Activated CD4-positive, alpha-beta memory T cell treated with anti-CD3 and anti-CD28 coated beads for 36 hours (primary cell): ENCODE measurements at places on chromosomes 2 and 18. TPM values are rescaled to one million over a fixed set of nuclear protein-coding genes. Genes with fewer than 3 reads are reported as not detected.

The ZSWIM2 gene
- total RNA-seq = not detected

The ANKRD53 gene
- total RNA-seq = not detected

The CNGA3 gene
- total RNA-seq = not detected

The IL1RL1 gene
- 1.3 TPM for total RNA-seq

The DYNAP gene
- not detected for total RNA-seq

The MSTN gene
- not detected for total RNA-seq

The EML4 gene
- total RNA-seq = 67.4 TPM

The PKDCC gene
- not detected for total RNA-seq

The NEU4 gene
- 0.31 TPM for total RNA-seq

The DNAJC27 gene
- total RNA-seq = 6.9 TPM

The C2orf49 gene
- 16.9 TPM for total RNA-seq

The INPP5D gene
- 54.9 TPM for total RNA-seq

The LIMS2 gene
- 13.1 TPM for total RNA-seq

The SULT1C2 gene
- total RNA-seq = not detected

- DNase-seq = no peak
- H3K36me3 ChIP-seq = no peaks in the 10 kb centered on the region
- H3K27me3 ChIP-seq = no peaks in the 10 kb centered on the region
- H3K27ac ChIP-seq = no peak overlapping the region
- H3K4me3 ChIP-seq = no peak overlapping the region
These were observed 3.5 kb downstream of the EHD3 start for GRCh38 chr2:31237348-31238017.

DNA sequence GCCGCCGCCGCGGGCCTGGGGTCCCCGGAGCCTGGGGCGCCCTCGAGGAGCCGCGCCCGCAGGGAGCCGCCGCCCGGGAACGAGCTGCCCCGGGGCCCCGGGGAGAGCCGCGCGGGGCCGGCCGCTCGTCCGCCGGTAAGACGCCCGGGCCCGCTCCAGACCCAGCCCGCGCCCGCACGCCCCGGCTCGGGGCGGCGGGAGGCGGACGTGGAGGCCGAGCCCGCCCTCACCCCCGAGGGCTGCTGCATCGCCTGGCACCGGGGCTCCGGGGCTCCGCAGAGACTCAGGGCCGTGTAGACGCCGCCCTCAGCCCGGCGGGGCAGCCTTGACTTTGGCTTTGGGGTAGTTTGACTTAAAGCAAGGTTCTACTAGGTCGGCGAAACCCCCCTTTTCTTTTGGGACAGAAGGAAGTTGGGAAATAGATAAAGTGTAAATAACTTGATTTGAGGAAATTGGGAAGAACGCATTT is 335 bp downstream of the ERFE start:
- no peaks in the 10 kb centered on the region for H3K36me3 ChIP-seq
- H3K4me3 ChIP-seq = peak overlapping the region; percentile 56
- H3K27ac ChIP-seq = no peak overlapping the region
- H3K4me1 ChIP-seq = peaks cover 6% of the 10 kb centered on the region
- peaks cover 14% of the 10 kb centered on the region for H3K27me3 ChIP-seq

GRCh38 chr2:172937884-172938712 is 137.5 kb upstream of the MAP3K20 start:
- no peak overlapping the region for H3K4me3 ChIP-seq
- H3K36me3 ChIP-seq = no peaks in the 10 kb centered on the region
- H3K27me3 ChIP-seq = peaks cover 5% of the 10 kb centered on the region
- no peaks in the 10 kb centered on the region for H3K4me1 ChIP-seq

- no peak for DNase-seq
- H3K36me3 ChIP-seq = no peaks in the 10 kb centered on the region
- H3K27me3 ChIP-seq = no peaks in the 10 kb centered on the region
- no peak overlapping the region for H3K4me3 ChIP-seq
- H3K4me1 ChIP-seq = no peaks in the 10 kb centered on the region
These were observed 94.7 kb upstream of the RPE start for GRCh38 chr2:209907746-209908145.

- H3K4me1 ChIP-seq = no peaks in the 10 kb centered on the region
- no peak overlapping the region for H3K4me3 ChIP-seq
- no peak for DNase-seq
- no peaks in the 10 kb centered on the region for H3K27me3 ChIP-seq
- H3K27ac ChIP-seq = no peak overlapping the region
These were observed 1933.6 kb upstream of the LRRTM1 start for GRCh38 chr2:82237994-82238662.

GRCh38 chr2:236415684-236416444 is 151.7 kb upstream of the ASB18 start:
- no peak overlapping the region for H3K27ac ChIP-seq
- H3K27me3 ChIP-seq = peaks cover 12% of the 10 kb centered on the region
- H3K36me3 ChIP-seq = no peaks in the 10 kb centered on the region
- H3K4me3 ChIP-seq = no peak overlapping the region
- DNase-seq = no peak

DNA sequence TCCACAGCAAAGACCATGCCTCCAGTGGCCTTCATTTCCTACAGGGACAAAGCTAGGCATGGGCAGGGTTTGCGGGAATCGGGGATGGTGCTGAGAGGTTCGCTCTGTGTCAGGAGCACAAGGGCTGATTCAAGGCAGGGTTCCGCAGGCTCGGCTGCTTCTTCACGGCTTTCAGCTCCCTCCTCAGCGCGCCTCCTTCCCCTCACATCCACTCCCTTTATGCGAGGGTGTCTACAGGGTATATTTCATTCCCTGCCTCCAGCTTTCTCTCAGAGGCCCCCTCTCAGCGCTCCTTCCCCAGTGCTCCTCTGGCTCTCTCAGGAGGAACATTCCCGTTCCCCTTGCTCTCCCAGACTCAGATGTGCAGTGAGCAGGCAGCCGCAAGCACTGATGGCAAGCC is 78.7 kb upstream of the ASB18 start:
- H3K4me1 ChIP-seq = no peaks in the 10 kb centered on the region
- H3K4me3 ChIP-seq = no peak overlapping the region
- no peak for DNase-seq
- no peaks in the 10 kb centered on the region for H3K36me3 ChIP-seq

GRCh38 chr2:35033748-35034147 is 1321.8 kb upstream of the CRIM1 start:
- DNase-seq = no peak

DNA sequence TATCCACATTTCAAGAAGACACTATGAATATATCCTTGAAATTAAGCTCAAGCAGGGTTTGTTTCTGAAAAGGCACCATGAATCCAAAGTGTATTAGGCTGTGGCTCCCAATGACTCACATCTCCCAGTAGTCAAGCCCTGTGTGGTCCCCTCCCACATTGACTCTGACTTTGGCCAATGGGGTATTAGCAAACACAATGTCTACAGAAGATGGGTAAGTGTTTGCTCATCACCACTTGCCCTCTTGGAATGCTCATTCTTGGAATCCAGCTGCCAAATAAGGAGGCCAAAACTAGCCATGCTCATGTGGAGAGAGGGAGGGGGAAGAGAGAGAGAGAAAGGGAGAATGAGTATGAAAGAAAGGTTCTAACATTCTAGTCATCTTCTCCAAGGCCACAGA is 490.0 kb downstream of the TXNL1 start:
- no peak for DNase-seq
- H3K27ac ChIP-seq = no peak overlapping the region
- H3K4me3 ChIP-seq = no peak overlapping the region
- H3K27me3 ChIP-seq = no peaks in the 10 kb centered on the region

GRCh38 chr2:207153266-207153975 is 12.3 kb downstream of the KLF7 start:
- no peak for DNase-seq
- H3K27ac ChIP-seq = no peak overlapping the region

GRCh38 chr18:52242711-52243110 is 97.3 kb upstream of the DCC start:
- no peak for DNase-seq
- H3K4me3 ChIP-seq = no peak overlapping the region
- H3K27me3 ChIP-seq = no peaks in the 10 kb centered on the region
- H3K36me3 ChIP-seq = no peaks in the 10 kb centered on the region
- H3K27ac ChIP-seq = no peak overlapping the region

GRCh38 chr18:32373995-32374394 is 96.7 kb downstream of the GAREM1 start:
- no peaks in the 10 kb centered on the region for H3K36me3 ChIP-seq
- DNase-seq = no peak
- no peaks in the 10 kb centered on the region for H3K4me1 ChIP-seq
- no peak overlapping the region for H3K4me3 ChIP-seq
- H3K27me3 ChIP-seq = no peaks in the 10 kb centered on the region

GRCh38 chr2:19532547-19533196 is 174.2 kb upstream of the OSR1 start:
- DNase-seq = no peak
- no peaks in the 10 kb centered on the region for H3K36me3 ChIP-seq
- no peaks in the 10 kb centered on the region for H3K4me1 ChIP-seq
- no peak overlapping the region for H3K4me3 ChIP-seq
- no peak overlapping the region for H3K27ac ChIP-seq

DNA sequence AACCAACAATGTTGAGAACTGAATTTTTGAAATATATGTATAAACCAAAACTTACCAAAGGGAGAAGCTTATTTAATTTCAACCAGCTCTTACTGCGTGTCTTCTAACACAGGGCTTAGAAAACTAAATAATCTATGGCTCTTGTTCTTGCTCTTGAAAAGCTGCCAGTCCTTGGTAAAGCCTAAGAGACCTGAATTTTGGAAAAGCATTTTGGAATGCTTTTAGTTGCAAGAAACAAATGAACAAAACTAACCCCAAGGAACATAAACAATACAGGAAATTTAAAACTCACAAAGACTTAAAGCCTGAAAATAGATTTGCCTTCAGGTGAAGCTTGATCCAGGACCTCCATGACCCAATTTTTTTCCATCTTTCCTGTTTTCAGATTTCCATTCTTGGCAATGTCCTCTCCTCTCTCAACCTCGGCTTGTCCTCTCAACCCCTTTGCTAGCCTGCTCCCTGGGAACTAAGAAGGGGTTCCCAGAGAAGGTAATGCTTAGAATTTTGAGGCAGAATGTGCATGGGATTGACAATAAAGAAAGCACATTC is 169.8 kb upstream of the NCK2 start:
- no peak for DNase-seq
- no peak overlapping the region for H3K4me3 ChIP-seq
- peaks cover 13% of the 10 kb centered on the region for H3K4me1 ChIP-seq

DNA sequence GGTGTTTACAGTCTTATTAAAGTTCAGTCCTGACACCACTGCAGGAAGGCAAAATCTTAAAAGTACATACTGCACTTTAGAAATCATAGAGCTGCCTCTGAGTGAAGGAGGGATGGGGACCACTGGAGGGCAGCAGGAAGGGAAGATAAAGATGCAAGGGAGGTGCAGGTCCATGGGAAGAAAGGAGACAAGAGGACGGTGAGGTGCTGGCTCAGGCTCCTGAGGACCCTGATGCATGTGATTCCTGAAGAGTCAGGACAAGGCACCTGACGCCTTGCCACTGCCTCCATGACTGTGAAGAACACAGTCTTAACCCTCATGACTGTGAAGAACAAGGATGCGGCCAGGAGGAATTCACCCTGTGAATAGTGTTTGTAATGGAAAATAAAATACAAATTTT is 116.2 kb upstream of the NPAS2 start:
- H3K27me3 ChIP-seq = no peaks in the 10 kb centered on the region
- peaks cover 15% of the 10 kb centered on the region for H3K4me1 ChIP-seq
- H3K36me3 ChIP-seq = no peaks in the 10 kb centered on the region
- DNase-seq = no peak
- H3K4me3 ChIP-seq = no peak overlapping the region

DNA sequence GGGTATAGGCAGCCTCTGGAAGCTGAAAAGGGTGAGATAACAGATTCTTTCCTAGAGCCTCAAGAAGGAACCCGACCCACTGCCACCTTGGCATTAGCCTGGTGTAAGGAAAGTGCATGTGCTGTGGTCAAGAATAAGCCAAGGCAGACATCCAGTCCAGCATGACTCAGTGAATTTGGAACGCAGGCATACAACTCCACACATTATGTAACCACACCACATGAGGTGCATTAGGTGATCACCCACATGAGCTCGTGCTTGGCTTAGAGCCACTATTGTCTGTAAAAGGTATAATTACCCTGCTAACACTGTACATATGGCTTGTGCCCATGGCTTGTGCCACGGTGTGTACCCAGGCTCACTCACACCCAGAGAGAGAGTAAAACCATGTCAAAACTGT is 583.7 kb upstream of the HNMT start:
- no peaks in the 10 kb centered on the region for H3K4me1 ChIP-seq
- no peaks in the 10 kb centered on the region for H3K36me3 ChIP-seq
- H3K27me3 ChIP-seq = no peaks in the 10 kb centered on the region

DNA sequence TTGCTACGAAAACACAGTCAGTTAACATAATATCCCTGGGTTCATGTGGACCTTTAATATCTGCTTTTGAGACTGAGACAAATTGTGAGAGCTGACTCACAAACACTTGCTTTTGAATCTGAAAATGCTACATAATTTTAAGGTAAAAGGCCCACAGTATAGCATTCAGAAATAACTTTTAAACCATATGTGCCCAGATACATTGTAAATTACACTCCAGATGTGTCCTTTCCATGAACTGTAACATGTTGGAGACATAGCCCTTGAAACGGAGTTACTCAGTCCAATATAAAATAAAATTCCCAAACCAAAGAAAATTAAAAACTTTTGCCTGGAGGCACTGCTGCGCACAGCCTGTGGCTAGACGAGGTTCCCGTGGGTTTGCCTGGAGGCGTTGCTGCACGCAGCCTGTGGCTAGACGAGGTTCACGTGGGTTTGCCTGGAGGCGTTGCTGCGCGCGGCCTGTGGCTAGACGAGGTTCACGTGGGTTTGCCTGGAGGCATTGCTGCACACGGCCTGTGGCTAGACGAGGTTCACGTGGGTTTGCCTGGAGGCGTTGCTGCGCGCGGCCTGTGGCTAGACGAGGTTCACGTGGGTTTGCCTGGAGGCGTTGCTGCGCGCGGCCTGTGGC is 131.9 kb upstream of the ALKAL2 start:
- DNase-seq = no peak
- H3K4me1 ChIP-seq = no peaks in the 10 kb centered on the region
- no peak overlapping the region for H3K4me3 ChIP-seq
- H3K27ac ChIP-seq = no peak overlapping the region
- no peaks in the 10 kb centered on the region for H3K36me3 ChIP-seq
- H3K27me3 ChIP-seq = peaks cover 6% of the 10 kb centered on the region

- H3K36me3 ChIP-seq = no peaks in the 10 kb centered on the region
- no peak overlapping the region for H3K27ac ChIP-seq
- no peak overlapping the region for H3K4me3 ChIP-seq
- H3K4me1 ChIP-seq = no peaks in the 10 kb centered on the region
These were observed 183.7 kb downstream of the METTL4 start for GRCh38 chr18:2387588-2387987.

GRCh38 chr2:156147594-156148330 is 184.8 kb downstream of the NR4A2 start:
- H3K27me3 ChIP-seq = peaks cover 3% of the 10 kb centered on the region
- H3K36me3 ChIP-seq = no peaks in the 10 kb centered on the region
- H3K4me3 ChIP-seq = no peak overlapping the region
- H3K4me1 ChIP-seq = no peaks in the 10 kb centered on the region
- no peak overlapping the region for H3K27ac ChIP-seq

GRCh38 chr2:100417711-100418124 is 250 bp upstream of the CHST10 start:
- peaks cover 2% of the 10 kb centered on the region for H3K36me3 ChIP-seq
- peaks cover 24% of the 10 kb centered on the region for H3K4me1 ChIP-seq
